ENCODE measurements at places on chromosomes 3 and 15.
A peak's percentile ranks its signal among the peaks of the same experiment; 100 is the strongest.

GRCh38 chr15:44780608-44781007 is 44.3 kb downstream of the TRIM69 start:
- no peak for DNase-seq

DNA sequence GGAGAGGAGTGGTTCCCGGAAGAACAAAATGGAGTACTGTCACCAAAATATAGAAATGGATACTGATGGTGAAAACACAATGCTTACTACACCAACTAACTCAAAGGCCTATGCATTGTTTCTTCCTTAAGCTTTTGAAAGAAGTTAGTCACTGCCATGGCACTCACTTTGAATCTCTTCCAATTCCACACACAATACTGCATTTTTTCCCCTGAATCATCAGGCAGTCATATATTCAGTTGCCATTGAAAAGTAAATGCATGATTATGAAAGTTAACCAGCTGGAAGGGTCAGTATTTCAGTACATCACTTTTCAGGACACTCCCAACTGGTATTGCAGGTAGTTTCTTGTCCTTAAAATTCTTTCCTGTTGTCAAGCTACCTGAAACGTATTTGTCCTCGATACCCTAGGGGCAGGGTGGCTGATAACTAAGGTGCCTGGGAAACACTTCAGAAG is 9.0 kb upstream of the LRRFIP2 start:
- no peak for DNase-seq

GRCh38 chr15:36643551-36643950 is 64.1 kb downstream of the CDIN1 start:
- no peak for DNase-seq

DNA sequence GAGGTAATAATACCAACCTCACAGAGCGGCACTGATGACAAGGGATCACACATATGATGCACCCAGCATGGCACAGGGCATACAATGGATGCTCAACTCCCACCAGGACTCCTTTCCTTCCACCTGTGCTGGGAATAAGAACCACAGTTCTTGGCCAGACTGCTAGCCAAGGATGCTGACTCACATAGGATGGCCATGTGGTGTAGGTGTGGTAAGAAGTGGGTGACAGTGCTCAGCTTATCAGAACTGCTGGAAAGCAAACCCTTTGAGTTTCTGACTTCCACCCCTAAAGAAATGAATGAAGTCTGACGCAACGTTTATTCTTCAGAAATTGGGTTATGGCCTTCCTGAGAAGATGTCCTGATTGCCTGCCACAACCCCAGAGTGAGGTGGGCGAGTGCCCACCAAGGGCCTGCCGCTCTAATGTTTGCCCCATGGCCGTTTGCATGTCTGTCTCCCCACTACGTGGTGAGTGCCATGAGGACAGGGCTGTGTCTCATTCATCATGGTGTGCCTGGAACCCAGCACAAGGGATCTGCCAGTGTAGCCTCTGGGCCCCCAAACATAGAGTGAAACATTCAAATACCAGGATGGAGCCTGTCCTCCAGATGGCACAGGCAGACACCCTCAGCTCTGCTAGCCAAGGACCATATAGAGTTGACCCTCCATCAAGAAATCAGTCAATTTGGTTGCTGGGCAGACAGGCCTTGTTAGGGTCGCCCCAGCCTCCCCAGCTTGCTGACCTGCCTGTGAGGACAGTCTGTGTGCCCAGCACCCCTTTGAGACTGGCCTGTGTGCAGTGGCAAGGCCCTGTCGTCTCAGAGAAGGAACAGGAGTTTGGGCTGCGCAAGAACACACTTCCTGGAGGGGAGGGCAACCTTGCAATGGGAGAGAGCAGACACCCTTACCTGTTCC is 57.6 kb upstream of the SLCO2A1 start:
- DNase-seq = no peak

- no peak for DNase-seq
These were observed 132.5 kb downstream of the ARNT2 start for GRCh38 chr15:80536716-80537115.

- DNase-seq = no peak
These were observed 14.9 kb downstream of the UBE2E2 start for GRCh38 chr3:23217872-23218554.

DNA sequence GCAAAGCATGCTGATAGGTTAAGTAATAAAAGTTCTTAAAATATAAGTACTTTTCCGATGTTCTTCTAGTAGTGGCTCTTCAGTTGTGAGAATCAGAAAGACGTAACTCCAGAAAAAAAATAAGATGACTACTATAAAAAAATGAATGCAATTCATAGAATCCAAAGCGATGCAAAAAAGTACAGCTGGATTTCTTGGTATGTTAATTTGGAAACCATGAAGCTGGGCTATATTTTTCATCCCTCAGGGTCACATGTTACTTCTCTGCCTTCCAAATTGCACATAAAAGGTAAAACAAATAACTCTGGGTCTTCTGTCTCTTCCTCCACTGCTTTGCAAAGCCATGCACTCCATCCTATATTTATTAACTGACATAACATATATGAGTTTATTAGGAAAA is 843.9 kb upstream of the DPPA4 start:
- DNase-seq = no peak

DNA sequence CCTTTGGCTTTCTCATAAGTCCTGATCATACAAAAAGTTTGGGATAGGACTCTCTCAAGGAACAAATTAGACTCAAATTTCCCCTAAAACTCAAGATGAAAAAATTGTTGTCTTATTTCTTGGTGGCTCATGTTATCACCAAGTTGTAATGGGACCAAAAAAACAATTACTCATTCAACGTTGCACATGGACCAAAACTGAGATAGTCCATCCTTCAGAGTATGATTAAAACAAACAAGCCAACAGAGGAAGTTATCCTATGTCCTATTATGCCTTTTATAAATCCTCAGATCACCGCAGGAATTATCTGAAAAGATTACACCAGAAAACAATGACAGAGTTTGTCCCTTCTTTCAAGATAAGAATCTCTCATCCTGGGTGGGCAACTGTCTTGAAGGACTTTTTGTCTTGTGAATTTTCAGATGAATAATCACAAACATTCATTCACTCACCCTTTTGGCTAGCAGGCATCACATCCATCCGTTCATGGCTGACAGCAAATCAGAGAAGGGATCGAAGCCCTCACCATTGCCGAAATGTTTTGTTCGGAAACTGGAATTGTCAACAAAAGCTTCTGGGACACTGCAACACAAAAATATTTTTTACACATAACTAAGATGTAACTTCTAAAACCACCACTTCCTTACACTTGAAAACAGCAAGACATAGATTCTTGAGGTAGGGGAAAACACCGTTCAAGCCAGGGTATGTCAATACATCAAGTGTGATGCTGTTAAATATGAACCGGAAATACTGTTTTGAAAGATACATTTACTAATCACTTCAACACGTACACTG is 90.4 kb downstream of the FOXP1 start:
- no peak for DNase-seq

DNA sequence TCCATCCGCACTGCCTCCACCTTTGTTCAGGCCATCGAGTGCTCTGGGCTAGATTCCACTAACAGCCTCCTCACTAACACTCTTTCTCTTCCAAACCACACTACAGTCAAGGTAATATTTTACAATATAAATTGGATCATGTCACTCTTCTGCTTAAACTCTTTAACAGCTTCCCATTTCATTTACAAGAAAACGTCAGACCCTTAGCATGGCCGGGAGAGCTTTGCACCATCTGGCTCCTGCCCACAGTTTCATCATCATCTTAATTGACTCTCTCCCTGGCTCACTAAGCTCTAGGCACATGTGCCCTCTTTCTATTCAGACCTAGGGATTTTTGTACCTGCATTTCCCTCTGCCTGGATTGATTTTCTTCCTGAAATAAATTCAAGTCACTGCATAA is 354.7 kb downstream of the FGF12 start:
- DNase-seq = peak; percentile 64

GRCh38 chr15:65208647-65209046 is 2.6 kb downstream of the CILP start:
- DNase-seq = peak; percentile 61

GRCh38 chr3:107208100-107208499 is 169.1 kb upstream of the CCDC54 start:
- DNase-seq = peak; percentile 4

DNA sequence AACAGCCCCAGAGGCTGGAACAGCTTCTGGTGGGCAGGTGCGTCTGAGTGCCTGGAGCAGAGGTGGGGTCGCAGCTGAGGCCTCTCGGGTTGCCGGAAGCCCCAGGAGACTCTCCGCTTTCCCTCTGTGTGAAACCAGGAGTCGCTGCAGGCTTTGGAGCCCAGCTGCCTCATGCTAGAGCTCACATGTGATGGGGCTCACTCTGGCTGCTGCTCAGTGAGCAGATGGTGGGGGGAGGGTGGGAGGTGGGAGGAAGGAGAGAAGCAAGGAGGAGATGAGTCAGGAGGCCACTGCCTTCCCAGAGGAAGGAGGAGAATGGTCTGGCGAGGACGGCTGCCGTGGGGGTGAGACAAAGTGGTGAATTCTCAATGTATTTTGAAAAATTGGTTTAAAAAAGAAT is 290.1 kb upstream of the CHRNA7 start:
- peak; percentile 61 for DNase-seq

DNA sequence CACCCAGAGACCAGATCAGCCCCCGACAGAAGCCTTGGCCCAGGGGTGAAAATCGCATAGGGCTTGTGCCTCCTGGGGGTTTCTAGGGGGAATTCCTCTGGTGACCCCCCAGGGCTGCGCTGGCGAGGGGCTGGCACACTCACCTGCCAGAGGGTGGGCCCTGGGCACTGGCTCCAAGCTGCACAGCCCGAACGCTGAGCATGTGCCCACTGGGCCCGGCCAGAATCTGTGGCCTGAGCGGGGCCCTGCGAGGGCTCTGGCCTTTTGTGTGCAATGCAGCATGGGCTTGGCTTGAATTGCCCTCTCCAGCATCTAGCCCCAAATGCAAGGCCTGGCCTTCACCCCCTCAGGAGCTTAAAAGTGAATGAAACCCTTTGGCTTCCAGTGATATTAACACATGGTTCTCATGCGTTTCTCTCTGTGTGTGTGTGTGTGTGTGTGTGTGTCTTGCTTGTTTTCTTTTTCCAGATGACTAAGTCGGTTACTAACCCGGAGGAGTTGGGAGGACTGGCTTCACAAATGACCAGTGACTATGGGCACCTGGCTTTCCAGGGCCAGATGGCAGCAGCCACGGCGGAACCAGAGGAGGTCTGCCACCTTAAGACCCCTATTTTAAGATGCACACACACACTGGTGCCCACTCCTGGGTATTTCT is 259.1 kb upstream of the TPM1 start:
- DNase-seq = no peak

DNA sequence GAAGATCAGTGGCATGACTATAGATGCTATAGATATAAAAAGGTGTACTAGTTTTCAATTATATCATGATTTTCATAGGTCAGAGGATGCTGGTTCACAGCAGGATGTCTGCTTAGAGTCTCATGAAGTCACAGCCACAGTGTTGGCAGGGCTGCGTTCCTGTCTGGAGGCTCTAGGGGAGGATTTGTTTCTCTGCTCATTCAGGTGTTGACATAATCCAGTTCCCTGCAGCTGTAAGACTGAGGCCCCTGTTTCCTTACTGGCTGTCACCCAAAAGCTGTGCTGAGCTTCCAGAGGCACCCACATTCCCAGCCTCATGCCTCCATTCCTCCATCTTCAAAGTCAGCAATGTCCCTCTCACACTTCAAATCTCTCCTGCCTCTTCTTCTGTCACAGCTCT is 170.7 kb downstream of the OCA2 start:
- no peak for DNase-seq

GRCh38 chr3:124221422-124221821 is 229.5 kb upstream of the ROPN1 start:
- no peak for DNase-seq

DNA sequence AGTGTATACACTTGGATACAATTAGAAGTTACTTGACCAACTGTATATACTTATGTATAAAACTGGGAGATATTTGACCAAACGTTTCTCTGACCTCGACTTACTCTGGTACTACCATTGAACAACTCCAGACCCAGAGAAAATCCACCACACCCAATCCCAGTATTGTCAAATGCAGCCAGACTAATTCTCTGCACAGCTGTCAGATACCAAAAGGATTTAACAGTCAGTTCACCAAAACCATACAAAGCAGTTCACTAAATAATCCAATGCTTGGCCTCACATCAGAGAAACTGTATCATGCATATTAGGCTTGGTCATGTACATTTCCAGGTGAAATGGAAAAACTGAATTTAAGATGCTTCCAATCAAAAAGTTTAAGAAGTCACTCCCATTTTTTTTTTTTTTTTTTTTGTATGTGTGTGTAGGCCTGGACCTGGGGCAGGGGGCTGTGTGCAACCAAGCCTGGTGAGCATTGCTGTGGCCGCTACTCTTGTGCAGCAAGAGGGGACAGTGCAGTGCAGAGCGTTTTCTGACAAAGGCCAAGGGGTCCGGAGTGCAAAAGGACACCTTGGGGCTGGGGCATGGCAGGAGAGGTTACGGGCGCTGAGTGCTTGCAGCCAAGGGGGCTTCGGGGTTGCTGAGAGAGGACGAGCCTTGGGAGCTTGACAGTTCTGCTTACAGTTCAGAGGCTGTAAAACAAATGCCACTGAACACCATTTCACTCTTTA is 1.4 kb downstream of the TOMM70 start:
- no peak for DNase-seq

DNA sequence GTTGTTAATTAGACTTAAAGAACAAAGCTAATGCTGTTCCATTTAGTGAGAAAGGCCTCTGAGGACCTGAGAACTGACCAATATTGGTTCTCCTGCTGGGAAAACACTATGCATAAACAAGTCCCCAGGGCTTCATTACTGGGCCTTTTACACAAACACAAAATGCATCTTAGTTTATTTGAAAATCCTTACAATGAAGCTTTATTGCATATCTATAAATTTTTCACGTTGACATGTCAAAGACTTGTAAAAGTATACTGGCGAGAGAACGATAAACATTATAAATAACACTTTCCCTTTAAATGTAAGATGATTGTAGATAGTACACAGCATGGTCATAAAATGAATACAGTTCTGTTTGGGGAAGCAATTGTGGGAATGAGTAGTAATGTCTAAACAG is 151.7 kb downstream of the ROBO2 start:
- DNase-seq = no peak
